ENCODE measurements at places on chromosomes 11 and 22.

DNA sequence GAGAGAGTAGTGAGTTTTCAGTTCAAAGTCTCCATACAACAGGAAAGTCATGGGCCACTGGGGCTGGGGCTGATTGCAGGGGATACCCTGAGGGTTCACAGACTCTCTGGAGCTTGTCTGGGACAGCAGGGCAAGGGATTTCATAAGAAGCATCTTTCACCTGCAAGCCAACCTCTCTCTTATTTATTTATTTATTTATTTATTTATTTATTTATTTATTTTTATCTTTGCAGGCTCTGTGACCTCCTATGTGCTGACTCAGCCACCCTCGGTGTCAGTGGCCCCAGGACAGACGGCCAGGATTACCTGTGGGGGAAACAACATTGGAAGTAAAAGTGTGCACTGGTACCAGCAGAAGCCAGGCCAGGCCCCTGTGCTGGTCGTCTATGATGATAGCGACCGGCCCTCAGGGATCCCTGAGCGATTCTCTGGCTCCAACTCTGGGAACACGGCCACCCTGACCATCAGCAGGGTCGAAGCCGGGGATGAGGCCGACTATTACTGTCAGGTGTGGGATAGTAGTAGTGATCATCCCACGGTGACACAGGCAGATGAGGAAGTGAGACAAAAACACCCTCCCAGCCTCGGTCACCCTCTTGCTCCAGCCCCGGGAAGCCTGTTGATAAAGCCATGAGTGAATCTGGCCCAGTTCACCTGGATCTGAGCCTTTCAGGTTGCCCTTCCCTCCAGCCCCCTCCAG lies 68.4 kb downstream of the GGTLC2 start:
- DNase-seq, result no peak

DNA sequence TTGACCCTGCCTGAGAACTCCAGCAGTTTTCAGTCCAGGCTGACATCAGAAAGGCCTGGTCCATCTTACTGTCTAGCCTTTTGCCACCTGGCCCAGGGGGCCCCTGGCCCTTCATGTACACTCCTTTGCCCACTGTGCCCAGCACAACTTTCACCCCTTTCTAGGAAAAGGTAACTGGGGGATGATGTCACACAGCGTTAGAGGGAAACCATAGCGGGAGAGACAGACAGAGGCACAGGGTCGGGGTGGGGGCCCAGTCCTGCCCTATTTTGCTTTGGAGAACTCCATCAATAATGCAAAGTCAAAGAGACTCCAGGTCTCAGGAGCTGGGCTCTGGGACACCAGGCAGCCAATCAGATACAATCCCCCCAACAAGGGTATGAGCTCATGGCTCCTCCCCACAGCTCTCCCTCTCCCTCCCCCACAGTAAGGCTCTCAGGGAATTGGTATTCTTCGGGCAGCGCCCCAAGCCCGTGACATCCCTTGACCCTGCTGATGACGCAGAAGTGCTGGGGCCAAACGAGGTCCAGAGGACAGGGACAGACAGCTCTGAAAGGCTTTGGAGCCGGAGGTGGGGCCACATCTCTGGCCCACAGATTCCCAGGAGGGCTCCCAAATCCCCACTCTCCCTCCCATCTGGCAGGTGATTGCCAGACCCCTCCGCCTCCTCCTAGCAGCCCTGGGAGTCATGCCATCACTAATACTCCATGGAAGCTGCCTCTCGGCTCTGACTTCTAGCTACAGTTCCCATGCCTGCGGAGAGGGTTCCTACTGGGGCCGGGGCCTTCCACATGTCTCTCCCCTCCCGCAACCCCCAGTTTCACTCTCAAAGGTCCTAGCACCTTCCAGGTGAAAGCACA lies 5.9 kb downstream of the USP2 start:
- no peak for DNase-seq

GRCh38 chr11:3626250-3626960 lies 15.4 kb downstream of the ART5 start:
- no peak for DNase-seq

- no peak for DNase-seq
Measured at GRCh38 chr11:46682773-46683752, 17.4 kb downstream of the ARHGAP1 start.

DNA sequence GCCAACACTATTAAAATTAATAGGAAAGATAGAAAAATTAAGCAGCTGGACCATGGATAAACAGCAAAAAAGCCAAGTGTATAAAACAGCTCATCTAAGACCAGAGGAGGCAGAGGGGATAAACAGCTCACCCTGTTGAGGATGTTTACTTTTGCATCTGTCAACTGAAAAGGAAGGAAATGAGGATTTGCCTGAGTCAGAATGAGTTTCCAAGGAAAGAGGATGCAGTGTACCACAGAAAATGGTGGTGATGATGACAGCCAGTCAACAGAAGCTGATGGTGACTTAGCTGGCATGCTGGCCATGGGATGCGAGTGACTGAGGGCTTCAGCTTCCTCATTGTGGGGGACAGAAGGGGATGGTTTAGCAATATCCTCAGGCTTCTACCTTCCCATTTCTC lies 183.5 kb downstream of the KIRREL3 start:
- DNase-seq, result no peak

GRCh38 chr22:49691256-49691655 lies 136.4 kb downstream of the BRD1 start:
- DNase-seq, result no peak

- DNase-seq, result no peak
Measured at GRCh38 chr22:36879775-36880174, 19.0 kb downstream of the NCF4 start.

DNA sequence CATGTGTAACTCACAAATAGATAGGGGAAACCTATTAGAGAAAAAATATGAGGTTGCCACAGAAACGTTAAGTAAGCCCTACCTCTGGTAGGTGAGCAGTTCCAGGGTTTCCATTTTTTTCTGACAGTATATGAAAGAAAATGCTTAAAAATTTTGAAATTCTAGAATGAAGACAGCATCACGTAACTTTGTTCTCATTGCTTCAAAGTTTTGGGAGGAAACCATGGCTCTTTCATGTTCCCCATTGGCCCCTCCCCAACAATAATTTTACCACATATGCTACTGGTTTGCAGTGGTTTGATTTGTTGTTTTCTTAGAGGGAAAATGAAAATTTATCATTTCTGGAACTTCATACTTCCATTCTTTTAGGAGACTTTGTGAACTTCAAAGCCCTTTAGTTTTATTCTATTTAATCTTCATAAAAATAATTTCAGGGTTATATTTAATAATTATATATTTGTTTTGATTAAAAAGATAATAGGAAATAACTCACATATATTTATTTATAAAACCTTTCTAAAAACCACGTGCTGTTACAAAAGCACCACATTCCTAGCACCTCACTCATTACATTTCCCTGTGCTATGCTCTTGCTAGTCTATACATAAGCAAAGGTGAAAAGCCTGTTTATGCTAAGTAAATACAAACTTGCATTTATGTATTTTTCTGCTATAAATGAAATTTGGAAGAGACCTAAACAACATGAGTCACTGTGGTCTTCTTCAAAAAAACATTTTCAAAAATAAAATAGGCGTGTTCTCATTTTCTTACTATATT lies 113.4 kb downstream of the CASP12 start:
- peak; percentile 12 for DNase-seq

GRCh38 chr11:117591316-117592039 lies 205.5 kb downstream of the DSCAML1 start:
- no peak for DNase-seq

GRCh38 chr11:113618360-113618759 lies 87.7 kb downstream of the TMPRSS5 start:
- DNase-seq, result no peak

GRCh38 chr11:90204832-90205646 lies 17.8 kb downstream of the CHORDC1 start:
- no peak for DNase-seq

- DNase-seq, result no peak
Measured at GRCh38 chr11:14041040-14041439, 78.5 kb downstream of the SPON1 start.

DNA sequence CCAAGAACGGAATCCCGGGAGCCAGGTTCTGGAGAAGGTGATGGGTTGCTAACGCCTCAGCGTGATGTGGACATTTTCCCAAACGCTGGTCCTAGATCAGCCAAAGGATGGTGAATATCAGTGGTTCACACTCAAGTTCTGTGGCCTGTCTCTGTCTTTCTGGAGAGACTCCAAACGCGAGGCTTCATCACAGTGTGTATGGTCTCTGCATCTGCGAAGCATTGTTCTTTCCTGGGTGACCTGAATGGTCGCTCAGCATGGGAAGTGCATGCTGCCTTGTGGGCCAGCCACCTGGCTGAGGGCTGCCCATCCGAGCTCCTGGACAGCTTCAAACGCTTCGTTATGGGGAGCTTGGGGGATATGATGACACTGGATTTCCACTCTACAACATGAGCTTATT lies 810.0 kb downstream of the TBC1D22A start:
- DNase-seq, result no peak

DNA sequence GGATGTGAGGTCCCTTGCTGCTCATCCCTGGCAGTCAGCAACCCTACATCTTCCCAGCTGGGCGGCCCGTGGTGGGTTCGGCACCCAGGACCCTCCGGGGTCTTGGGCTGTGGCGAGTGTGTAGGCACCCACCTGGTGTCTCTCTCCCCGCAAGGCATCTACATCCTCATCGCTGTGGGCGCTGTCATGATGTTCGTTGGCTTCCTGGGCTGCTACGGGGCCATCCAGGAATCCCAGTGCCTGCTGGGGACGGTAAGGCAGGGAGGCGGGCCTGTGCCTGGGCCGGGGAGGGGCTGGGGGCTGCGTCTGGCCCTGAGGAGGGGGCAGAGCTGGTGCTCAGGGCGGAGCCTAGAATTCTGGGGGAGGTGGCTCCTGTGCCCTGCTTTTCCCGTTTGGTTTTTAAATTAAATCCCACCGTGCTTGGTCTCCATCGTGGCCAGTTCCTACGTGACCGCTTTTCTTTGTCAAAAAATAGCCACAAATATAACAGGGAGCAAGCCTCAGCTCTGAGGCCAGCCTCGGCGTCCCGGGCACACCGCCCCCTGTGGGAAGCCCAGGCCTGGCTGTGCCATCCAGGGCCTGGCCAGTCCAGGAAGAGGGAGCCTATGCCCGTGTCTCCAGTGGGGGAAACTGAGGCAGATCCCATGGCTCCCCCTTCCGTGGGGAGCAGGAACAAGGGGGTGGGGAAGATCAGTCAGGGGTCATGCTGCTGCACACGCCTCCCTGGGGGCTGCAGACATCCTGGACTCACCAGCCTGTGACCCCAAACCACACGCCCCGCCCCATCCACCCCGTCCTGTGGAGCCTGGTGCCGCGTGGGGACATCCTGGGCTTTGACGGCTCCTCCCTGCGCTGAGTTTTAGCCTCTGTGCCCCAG lies 6.4 kb upstream of the TSSC4 start:
- DNase-seq, result no peak

DNA sequence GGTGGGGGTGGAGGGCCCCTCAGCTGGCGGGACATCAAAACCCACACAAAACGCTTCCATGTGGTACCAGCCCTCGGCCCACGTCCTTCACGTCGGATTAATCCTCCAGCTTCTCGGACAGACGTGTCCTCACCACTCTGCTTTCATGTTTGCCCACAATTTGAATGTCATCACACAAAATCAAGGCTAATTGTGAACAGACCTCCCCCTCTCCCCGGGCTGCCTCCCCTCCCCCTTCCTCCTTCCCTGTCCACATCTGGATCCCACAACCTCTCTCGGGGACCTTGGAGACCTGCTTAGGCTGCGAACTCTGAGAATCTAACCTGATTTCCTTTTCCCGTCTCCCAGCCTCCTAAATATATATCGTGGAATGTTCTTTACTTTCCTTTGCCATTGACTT lies 262.9 kb downstream of the MN1 start:
- no peak for DNase-seq

DNA sequence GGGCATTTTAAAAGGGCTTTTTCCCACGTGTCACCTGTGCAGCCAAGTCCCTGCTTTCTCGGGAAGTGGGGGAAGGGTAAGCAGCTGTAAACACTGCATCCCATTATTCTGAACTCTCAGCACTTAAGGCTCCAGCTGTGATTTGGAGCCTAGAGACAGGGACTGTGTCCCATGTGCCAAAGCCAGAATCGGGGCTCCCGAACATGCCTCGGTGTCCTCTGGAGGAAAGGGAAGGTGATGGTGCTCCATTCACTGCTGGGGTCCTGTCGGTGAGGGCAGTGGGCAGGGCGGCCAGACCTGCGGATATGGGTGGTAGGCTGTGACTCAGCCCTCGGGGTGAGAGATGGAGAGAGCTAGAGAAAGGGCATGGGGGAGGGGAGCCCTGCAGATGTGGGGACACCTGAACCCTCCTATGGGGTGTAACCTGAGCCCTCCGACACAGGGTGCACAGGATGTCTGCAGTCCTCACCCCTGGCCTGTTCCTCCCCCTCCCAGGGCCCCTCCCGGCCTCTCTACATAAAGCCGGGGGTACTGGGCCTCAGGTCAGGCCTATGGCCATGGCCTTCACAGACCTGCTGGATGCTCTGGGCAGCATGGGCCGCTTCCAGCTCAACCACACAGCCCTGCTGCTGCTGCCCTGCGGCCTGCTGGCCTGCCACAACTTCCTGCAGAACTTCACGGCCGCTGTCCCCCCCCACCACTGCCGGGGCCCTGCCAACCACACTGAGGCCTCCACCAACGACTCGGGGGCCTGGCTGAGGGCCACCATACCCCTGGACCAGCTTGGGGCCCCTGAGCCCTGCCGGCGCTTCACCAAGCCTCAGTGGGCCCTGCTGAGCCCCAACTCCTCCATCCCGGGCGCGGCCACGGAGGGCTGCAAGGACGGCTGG lies 31.8 kb downstream of the CAPN1 start:
- DNase-seq, result no peak

- DNase-seq, result no peak
Measured at GRCh38 chr11:94066901-94067429, 45.8 kb downstream of the HEPHL1 start.

DNA sequence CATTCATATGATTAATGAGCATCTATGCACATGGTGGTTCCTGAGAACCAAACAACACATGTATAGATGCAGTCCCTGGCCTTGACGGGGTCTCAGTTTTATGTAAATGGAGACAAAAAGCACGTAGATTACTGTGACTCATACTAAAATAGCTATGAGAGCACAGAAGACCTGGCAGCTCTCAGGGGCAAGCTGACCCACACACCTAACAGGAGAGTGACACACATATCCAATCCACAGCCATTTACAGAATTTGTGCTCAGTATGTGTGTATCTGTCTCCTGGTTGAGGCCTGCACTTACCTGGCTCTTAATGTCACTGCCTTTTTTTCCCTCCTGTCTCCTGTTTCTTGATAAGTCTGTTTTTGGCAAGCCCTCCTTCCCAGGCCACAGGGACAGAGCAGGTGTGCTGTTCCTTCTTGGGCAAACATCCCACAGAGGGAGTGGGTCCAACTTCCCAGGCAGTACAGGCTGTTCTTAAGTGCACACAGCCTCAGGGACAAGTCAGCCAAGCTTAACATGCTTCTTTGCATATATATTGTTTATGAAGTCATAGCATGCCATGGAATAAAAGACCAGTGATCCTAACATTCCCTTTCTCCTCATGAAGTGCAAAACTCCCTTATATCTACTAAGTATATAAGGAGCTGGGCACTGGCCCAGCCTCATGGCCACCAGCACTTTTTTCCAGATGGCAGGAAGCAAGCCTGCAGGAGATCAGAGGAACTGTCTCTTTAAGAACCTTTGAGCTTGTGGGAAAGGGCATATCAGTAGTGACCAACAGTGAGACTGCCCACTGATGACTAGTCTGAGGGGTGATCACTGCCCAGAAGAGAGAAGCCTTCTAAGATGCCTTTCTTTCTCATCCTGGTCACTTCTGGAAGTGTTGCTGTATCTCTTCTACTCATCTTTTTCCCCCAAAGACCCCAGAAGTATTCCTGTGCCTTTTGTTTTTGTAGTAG lies 124.7 kb upstream of the CCDC90B start:
- no peak for DNase-seq
